ENCODE measurements at places on chromosomes 12 and 14.

DNA sequence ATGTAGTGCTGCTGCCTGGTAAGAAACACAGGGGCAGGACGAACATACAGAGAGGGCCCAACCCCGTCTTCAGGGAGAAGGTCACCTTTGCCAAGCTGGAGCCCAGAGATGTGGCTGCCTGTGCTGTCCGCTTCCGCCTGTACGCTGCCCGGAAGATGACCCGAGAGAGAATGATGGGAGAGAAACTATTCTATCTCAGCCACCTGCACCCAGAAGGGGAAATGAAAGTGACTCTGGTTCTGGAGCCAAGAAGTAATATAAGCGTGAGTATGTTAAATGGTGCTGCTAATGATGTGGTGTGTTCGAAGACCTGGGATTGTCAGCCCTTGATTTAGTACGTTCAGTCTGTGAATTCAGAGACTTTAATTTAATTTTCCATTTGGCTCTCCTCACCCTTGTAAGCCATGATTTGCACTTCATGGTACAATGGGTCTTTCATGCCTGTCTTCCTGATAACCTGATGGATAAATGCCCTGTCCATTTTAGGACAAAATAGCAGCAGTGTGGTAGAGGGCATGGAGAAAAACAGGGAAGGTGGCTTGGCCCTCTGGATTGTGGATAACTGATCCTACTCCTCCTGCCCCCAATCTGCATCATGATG is 318.9 kb downstream of the SNAPC1 start:
- no peak for DNase-seq
- no peak overlapping the region for H3K27ac ChIP-seq
- peaks cover 11% of the 10 kb centered on the region for H3K4me1 ChIP-seq
- peaks cover 4% of the 10 kb centered on the region for H3K36me3 ChIP-seq
- no peak overlapping the region for H3K4me3 ChIP-seq

DNA sequence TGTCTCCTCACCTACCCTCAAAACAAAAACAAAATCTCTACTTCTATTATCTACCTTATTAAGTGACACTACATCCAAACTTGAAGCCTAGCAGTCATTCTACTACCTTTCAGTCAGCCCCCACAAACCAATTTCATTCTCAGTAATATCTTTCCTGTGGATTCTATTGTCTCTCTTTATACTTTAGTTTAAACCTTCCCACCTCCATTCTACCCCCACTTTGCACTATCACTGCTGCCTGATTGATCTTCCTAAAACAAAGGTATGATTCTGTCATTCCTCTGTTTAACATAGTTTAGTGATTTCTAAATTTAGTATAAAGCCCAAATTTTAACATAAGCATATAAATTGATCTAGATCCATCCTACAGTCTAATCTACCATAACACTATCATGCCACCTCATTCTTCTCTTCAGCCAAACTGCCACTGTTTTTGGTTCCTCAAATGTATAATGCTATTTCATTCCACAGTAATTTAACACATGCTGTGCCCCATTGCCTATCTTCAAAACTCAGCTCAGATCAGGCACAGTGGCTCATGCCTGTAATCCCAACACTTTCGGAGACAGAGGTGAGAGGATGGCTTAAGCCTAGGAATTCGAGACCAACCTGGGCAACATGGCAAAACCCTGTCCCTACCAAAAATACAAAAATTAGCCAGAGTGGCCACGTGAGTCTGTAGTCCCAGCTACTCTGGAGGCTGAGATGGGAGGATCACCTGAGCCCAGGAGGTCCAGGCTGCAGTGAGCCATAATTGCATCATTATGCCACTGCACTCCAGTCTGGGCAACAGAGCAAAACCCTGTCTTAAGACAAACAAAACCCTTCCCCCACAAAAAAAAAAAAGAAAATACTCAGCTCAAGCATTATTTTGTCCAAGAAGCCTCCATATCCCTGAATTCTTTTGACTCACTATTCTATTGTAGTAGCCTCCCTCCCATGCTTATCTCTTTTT is 3.1 kb upstream of the STRN3 start:
- H3K4me3 ChIP-seq: no peak overlapping the region
- H3K27ac ChIP-seq: no peak overlapping the region
- peaks cover 3% of the 10 kb centered on the region for H3K36me3 ChIP-seq
- peaks cover 26% of the 10 kb centered on the region for H3K4me1 ChIP-seq

- H3K4me1 ChIP-seq: peaks cover 4% of the 10 kb centered on the region
- H3K36me3 ChIP-seq: no peaks in the 10 kb centered on the region
- H3K4me3 ChIP-seq: no peak overlapping the region
- DNase-seq: no peak
- H3K27me3 ChIP-seq: peaks cover 3% of the 10 kb centered on the region
Observed at GRCh38 chr14:57530571-57530970, 36.9 kb upstream of the CCDC198 start.

DNA sequence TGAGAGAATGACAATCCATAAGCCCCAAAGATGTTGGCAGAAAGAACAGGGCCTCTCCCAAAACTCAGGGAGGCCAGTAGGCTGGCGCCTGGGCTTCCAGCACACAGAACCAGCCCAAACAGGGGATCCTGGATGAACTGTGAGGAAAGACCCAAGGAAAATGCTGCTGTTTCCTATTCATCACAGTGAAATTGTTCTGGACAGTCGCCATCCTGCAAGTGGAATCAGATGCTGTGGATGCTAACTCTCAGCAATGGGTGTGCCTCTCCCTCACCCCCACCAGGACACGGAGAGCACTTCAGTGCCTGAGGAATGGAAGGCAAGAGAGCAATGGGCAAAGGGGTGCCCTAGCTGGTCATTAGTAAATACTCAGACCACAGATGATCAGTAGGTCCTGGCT is 80.8 kb downstream of the ANO2 start:
- no peak overlapping the region for H3K27ac ChIP-seq
- no peaks in the 10 kb centered on the region for H3K36me3 ChIP-seq
- no peak overlapping the region for H3K4me3 ChIP-seq
- no peaks in the 10 kb centered on the region for H3K4me1 ChIP-seq
- H3K27me3 ChIP-seq: peaks cover 6% of the 10 kb centered on the region
- DNase-seq: no peak

DNA sequence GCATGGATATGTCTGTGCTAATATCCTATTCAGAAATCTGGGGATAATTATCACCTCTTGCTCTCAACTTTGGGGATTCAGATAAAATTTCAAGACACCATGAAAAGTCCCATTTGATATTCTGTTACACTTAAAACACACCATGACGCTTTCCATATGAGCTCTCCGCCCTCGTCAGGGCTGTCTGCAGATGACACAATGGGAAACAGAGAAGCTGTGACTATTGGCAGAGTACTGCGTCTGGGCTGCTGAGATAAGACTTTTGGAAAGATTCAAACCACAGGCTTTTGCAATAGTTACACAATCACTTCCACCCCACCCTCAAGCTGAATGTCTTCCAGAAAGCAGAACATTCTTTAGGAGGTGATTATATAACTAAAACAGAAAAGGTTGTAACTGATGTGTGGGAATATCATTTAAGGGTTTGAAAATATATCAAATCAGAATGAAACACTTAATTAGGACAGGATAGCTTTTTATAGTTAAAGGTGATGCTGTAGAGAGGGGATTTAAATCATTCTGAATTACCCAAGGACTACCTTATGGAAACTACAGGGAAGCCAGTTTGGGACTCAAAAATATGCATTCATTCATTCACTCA is 75.3 kb upstream of the TMPO start:
- H3K27ac ChIP-seq: no peak overlapping the region
- no peak for DNase-seq
- H3K36me3 ChIP-seq: no peaks in the 10 kb centered on the region
- no peaks in the 10 kb centered on the region for H3K4me1 ChIP-seq
- peaks cover 2% of the 10 kb centered on the region for H3K27me3 ChIP-seq
- no peak overlapping the region for H3K4me3 ChIP-seq

- no peak overlapping the region for H3K27ac ChIP-seq
- peaks cover 19% of the 10 kb centered on the region for H3K4me1 ChIP-seq
- DNase-seq: no peak
- no peak overlapping the region for H3K4me3 ChIP-seq
- no peaks in the 10 kb centered on the region for H3K27me3 ChIP-seq
Observed at GRCh38 chr14:95272057-95272456, 47.7 kb downstream of the CLMN start.

DNA sequence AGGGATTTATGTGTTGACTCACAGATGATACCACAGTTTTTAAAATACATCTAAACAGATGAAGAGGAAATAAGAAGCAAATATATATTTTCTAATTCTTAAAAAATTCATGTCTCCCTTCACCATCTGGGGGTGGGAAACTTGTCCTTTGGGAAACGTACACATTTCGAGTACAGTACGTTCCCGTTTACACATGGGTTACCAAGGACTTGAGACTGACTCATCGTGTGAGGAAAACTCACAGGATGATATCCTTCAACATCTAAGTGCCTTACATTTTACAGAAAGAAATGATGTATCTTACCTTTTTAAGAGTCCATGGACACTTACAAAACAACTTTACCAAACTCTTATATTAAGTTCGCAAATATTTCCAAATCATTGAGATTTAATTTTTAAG is 16.0 kb upstream of the FBLN5 start:
- DNase-seq: no peak
- peaks cover 6% of the 10 kb centered on the region for H3K4me1 ChIP-seq

- peaks cover 17% of the 10 kb centered on the region for H3K4me1 ChIP-seq
- H3K27me3 ChIP-seq: no peaks in the 10 kb centered on the region
- H3K4me3 ChIP-seq: no peak overlapping the region
- H3K27ac ChIP-seq: no peak overlapping the region
Observed at GRCh38 chr12:12503384-12504078, 59.1 kb downstream of the DUSP16 start.

GRCh38 chr14:24071144-24071697 is at the start of gene CPNE6:
Gene CPNE6, plus strand, starts transcription at chr14:24071562. Its CDS starts 1,375 bp downstream, at chr14:24072937.
- no peaks in the 10 kb centered on the region for H3K4me1 ChIP-seq
- H3K36me3 ChIP-seq: no peaks in the 10 kb centered on the region
- no peak within 1 kb of the TSS for H3K27ac ChIP-seq
- peaks cover 13% of the 10 kb centered on the region for H3K27me3 ChIP-seq

DNA sequence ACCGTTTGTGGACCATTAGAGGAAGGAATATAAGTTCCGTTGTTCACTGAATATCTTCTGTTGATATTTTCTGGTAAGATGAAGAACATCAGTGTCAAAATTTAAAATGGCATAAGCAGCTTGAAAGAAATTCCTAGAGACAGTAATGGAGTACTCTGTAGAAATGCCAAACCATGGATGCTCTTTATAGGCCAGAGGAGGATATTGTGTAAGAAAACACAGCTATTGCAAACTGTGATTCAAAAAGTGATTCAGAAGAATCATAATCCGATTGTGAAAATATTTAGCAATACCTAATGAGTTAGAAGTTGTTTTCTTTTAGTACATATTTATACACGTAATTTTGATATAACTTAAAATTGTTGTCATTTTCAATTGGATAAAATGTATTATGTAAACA is 102.8 kb downstream of the SLC16A7 start:
- H3K27ac ChIP-seq: no peak overlapping the region
- no peaks in the 10 kb centered on the region for H3K36me3 ChIP-seq
- no peak for DNase-seq
- H3K4me3 ChIP-seq: no peak overlapping the region
